ENCODE measurements at places on chromosomes 3 and 15.
A peak's percentile ranks its signal among the peaks of the same experiment; 100 is the strongest.

DNA sequence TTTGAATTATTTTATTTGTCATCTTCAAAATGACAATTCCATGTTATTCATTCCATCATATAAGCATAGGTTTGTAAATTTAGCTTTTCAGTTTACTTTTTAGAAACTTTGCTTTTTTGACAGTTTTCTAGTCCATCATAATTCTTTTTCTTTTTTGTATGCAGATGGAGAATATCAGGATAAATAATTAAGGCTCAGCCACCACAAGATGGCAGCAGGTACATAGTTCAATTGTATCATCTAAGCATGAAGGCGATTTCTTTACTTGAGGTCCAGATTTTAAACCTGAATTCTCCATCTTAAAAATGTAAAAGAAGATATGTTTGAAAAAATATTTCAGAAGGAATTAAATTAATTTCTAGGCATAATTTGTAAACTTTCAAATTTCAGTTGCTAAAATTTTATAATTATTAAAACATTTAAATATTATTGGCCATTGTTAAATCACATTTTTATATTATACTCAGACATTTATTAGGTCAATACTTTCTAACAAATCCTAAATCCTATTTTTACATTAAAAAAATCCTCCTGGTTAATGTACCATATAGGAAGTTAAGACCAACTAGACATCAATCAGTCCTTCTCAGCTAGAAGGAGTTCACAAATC lies 15.1 kb downstream of the PLSCR5 start:
- peak; percentile 35 for DNase-seq

DNA sequence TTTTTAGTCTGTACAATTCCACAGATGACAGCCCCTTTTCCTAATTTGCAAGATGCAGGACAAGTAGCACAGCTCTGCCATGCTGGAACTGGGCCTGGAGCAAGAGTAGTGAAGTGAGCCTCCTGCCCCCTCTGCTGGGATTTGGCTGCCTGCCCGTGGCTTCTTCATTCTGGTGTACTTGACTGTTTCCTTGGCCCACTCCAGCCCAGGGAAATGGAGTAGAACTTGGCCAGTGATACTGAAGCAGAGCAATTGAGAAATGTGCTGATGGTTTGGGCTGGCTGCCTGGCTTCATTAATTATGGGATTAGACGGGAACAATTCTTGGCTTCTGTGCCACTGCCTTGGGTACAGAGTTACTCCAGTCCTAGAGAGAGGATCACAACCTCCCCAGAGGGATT lies 2.8 kb downstream of the GPD1L start:
- DNase-seq, result peak; percentile 81

- DNase-seq, result peak; percentile 39
Measured at GRCh38 chr3:17686613-17687012, 55.8 kb downstream of the TBC1D5 start.

GRCh38 chr3:41363830-41364523 lies 164.7 kb downstream of the CTNNB1 start:
- DNase-seq, result no peak

DNA sequence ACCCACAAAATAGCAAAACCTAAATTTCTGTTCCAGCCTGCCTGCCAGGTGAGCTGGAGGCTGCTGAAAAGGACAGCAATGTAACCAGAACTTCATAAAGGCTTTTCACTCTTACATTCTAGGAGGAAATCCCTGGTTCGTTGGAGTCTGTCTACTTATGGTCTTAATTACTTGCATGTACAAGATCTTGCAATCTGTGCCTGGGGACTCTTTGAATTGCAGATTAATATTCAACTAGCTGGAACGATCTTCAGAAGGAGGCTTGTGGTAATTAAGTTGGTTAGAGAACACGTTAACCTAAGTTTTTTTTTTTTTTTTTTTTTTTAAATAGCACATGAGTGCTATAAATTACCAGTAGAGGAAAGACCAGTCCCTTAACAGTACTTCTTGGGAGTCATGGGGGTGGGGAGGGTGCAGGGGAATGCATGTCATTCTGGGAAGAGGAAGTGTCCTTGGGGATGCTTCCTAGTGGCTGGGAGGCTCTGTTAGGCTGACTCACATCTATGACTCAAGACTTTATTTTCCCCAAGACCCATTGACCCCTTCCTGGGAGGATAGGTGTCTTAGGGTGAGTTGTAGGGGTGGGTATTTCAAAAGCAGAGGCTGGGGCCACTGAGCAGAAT lies 139.8 kb downstream of the RAB11A start:
- DNase-seq, result no peak

- no peak for DNase-seq
Measured at GRCh38 chr15:67043939-67044771, 21.2 kb upstream of the SMAD3 start.

DNA sequence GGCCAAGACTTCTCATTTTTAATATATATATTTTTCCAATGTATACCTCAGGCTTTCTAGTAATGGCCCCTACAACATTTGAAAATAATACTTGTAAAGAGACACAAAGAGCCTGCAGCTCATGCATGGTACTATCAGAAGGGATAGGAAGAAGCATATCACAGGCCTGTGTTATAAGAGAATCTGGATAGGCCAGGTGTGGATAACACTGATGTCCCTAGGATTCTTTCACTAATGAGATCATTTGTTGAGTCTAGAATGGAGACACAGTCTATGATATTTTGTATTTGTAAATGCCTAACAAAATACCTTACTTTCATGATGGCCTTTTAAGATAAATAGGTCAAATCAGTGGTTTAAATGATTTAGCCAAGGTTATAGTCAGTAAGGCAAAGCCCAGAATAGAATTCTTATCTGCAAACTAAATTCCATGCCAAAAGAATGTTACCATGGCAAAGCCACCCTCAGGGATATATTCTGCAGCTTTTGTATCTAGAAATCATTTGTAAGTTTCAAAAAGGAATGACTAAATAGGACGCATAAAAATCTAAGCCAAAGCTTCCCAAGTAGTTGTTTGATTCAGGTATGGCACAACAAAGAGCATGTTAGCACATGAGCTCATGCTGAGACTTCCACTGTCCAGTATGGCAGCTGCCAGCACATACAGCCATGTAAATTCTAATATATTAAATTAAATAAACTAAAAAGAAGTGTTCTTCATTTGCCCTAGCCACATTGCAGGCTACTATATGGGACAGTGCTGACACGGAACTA lies 10.0 kb downstream of the DCP1A start:
- DNase-seq, result no peak

DNA sequence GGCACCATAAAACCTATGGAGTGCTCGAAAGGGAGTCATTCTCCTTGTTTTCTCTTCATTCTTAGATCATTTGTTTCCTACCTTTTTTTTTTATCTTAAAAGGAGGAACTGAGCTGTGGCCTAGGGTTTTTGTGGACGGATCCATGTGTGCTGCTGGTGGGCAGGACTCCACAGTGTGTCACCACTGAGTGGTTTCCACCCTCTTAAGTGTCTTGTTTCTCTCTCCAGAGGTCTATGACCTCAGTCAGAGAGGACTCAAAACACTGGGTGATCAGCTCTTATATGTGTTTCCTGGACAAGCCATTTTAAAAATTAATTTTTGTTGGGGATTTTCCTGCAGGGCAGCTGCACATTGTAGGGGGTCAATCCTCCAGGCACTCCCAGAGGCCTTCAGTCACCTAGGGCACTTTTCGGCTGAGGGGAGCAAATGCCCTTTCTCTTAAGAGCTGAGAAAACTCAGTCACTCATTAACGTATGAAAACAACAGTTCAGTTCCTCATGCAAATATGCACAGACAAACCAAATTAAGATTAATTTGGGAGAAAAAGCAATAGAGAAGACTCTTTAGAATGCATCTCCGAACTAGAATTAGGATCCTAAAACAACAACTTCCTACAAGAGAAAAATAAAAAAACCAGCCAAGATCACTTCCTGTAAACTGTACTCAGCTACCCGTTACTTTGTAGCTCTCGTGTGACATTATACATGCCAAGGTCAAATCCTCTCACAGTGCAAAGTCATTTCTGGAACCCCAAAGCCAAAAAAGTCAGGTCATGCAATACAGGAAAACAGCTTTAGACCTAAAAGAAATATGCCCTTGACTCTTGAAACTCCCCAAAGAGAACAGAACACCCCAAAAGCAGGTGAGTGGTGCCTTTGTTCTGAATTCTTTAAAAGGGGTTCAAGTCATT lies 27.6 kb upstream of the FAM3D start:
- DNase-seq, result no peak

GRCh38 chr3:46893763-46894162 lies 16.2 kb downstream of the PTH1R start:
- DNase-seq, result no peak

DNA sequence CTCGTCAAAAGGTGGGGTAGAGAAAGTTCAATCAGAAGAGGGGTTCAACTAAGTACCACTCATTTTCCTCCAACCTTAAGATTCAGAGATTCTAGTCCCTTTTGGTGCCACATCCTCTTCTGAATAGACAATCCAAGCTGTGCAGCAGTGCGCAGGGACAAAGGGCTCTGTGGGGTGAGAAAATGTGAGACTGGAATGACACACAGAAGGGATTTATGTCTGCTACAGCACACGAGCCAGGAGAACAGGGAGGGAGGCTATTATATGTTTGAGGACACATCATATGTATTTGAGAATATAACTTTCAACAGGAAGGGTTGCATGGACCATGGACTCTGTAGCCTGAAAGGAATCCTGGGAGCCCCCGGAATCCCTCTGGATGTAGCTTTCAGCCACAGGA lies 33.0 kb downstream of the LSM3 start:
- DNase-seq, result no peak

DNA sequence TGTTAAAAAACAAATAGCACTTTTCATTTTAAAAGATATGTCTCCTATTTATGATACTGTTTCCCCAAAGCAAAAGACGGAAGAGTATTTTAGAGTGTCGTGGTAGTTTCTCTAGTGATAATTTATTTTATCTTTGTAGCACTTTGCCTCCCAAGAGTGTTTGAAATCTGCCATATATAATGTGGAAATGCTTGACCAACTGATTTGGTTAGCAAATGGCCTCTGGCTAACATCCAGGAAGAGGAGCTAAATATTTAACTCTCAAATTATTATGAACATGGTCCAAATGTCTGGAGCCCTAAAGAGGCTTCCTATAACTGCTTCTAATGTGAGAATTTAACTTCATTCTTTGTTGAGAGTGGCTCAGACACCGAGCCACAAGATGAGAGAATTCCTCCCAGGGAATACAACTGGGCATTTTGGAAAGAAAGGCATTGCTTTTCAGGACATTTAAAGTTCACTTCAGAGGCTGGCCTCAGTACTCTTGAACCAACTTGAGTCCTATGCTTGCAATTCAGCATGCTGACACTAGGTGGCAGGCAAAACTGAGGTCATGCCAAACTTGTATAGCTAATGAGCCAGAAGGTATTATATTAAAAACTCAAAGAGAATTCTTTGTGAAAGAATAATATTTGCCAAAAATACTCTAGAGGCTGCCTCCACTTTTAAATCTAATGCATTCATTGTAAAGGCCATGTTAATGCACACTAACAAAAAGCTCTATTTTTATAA lies 104.5 kb downstream of the RARB start:
- no peak for DNase-seq

- DNase-seq, result no peak
Measured at GRCh38 chr3:195209847-195210265, 61.1 kb downstream of the XXYLT1 start.

DNA sequence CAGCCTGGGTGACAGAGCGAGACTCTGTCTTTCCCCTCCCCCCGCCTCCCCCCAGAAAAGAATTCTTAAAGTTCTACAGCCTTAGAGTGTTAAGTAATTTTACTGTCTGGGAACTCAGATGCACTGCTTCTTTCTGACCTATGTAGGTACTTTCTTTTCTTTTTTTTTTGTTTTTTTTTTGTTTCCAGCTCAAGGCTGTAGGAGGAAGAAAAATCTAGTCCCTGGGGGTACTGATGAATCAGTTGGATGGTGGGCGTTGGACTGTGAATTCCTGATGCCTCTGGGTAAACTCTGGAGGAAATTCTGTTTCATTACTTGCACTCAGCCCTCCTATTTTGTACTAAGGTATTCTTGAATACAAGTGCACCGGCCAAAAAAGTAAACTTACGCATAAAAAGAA lies 10.8 kb downstream of the GHRL start:
- DNase-seq, result no peak

GRCh38 chr15:90208356-90208755 lies 7.2 kb downstream of the SEMA4B start:
- no peak for DNase-seq

GRCh38 chr3:33312361-33312760 lies 35.1 kb downstream of the FBXL2 start:
- DNase-seq, result no peak

Data from putamen (tissue), 1 donor.